ENCODE measurements at places on chromosomes 4 and X.

GRCh38 chr4:109232681-109233080 is 69.8 kb downstream of the COL25A1 start:
- DNase-seq, result no peak

DNA sequence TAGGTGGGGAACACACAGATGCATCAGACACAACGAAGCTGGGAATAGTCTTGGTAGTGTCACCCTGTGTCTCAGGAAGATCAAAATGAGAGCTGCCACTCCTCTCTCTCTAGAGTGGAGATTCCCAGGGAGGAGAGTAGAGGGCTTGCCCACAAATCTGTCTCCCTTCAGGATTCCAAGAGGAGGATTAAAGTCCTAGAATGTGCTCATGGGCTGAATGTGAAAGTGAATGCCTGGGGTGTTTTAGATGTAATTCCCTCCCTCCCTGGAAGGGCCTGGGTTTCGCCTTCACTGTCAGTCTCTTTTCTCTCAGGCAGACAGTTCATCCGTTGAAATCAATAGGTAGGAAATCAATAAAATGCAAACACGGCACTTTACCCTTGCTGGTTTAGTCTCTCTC is 282.6 kb upstream of the PPARGC1A start:
- no peak for DNase-seq

GRCh38 chrX:96474029-96474740 is 210.5 kb upstream of the DIAPH2 start:
- DNase-seq, result no peak

DNA sequence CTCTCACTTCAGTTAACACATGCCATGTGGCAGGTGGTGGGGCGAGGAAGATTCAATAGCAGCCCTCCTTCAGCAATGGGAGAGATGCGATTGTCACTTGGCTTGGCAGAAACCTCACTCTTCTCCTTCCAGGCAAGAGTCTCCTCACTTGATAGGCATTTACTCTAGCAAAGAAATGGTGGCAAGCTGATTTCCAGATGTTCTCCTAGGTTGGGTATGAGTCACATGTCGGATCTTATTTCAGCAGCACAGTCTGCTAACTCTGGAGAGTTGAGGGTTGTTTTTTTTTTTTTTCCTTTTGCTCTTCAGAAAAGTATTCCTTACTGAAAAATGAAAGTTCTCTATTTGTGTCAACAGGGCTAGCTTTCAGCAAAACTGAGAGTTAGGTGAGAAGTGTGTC is 119.5 kb upstream of the CHRDL1 start:
- no peak for DNase-seq

DNA sequence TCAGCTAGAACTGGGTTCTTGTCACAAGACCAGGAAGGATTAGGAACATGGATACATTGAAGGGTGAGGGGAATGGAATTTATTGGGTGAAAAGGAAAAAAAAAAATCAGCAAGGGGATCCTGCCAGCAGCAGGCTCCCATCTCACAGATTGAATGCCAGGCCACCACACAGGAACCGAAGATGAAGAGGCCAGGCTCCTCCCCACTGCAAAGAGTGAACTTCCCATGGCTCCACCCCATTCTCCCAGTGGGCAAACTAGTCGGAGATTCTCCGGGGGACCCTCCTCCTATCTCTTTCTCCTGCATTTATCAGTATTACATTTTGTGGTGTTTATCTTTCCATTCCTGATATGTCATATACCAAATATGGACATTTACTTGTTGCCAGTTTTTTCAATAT is 46.0 kb upstream of the MAGED1 start:
- DNase-seq, result no peak

- no peak for DNase-seq
These were observed 135.6 kb downstream of the CHIC2 start for GRCh38 chr4:53928825-53929224.

DNA sequence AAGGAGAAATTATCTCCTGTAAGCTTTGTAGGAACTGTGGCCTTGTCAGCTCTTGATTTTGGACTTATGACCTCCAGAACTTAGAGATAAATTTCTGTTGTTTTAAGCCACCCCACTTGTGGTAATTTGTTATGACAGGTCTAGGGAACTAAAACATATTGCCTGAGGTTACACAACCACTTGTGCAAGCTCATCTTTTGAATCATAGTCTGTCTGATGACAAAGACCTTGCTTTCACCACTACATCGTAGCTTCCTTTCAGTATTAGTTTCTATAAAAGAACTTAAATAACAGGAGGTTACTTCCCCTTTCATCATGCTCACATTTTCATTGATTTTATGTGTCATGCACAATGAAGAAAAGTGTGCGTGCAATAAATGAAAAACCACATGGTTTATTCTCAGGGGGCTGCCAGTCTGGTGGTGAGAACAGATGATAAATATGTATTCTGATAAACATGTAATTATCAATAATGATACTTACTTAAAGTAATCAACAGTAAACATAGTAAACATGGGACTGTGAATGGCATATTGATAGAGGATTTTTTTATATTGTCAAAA is 690.0 kb upstream of the HS3ST1 start:
- no peak for DNase-seq

GRCh38 chr4:13118633-13119032 is 365.5 kb downstream of the RAB28 start:
- no peak for DNase-seq

DNA sequence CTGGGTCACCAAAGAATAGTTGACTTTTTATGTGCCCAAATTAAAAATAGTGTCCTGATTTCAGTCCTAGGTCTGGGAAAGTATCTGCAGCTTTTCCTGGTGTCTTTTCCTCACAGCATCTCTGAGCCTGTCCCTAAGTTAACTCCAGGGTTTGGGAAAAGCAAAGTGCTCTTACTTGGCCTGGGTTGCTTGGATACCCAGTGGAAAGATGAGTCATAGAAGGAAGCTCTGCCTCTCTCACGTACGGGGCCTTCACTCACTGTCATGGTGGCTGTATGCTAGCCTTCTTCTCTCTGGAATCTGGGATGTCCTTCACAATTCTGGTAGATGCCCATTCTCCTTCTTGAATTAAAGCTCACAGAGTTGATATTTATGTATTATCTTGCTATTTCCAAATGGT is 607.3 kb downstream of the ANKRD50 start:
- no peak for DNase-seq

DNA sequence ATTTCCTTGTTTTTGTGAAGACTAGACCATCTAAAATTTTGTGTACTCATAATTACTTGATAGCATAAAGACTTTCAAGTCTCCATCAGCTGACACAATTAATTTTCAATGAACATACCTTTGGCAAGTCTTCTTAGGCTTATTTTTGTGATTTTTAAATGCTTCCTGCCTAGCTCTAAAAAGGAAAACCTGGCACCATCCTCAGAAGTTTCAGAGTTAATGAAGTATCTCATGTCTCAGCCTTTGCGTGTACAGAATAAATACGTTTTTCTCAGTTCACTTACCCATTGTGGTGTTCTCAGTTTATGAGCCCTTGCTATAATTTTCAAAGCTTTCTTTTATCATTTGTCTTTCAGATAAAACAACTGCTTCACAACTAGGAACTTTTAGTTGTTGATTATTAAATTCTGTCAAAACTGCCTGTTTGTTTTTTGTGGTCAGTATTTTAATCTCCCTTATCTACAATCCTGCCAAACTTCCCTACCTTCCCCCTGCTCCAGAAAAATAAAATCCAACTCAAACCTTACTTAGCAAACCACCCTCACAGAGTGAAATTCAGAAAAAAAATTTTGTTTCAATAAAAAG is 21.6 kb downstream of the ADD1 start:
- DNase-seq, result no peak

DNA sequence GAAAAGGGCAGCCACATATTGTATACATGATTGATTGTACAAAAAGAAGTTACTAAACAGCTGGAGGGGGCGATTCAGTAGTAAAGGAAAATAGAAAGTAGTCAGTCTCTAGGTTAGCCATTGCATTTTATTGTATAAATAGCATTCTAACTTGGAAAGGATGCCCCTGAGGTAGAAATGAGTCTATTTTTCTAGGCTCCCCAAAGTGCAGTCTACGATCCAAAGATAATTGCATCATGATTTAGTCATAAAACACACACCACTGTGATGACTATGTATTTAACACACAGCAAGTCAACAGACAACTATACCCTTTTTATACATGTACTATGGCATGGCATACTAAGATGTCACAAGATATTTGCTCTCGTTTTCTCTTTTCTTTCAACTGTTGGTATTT is 204.9 kb downstream of the APBB2 start:
- no peak for DNase-seq

GRCh38 chrX:130171446-130172126 is at the start of gene RAB33A:
RAB33A (plus strand) TSS chrX:130171962; CDS start chrX:130172063, 101 bp downstream.
- peak; percentile 37 for DNase-seq

DNA sequence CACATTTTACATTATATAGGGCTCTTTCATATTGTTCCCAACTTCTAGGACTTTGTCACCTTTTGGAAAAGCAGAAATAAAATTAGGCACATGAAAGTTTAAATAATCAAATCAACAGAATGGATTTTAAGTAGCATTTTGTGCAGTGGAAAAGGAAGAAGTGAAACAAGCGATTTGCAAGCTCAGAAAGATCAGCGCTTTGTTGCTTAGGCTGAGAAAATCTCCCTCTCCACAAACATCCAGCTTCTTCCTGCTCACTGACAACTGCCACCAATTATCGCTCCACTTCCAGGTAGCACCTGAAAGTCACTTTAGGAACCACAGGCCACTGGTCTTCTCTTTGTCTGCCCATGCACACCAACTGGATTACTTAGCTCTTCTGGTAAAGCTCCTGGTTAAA is 2.0 kb upstream of the PDK3 start:
- DNase-seq, result no peak

GRCh38 chr4:141417387-141417786 is 196.7 kb downstream of the ZNF330 start:
- no peak for DNase-seq

GRCh38 chr4:52643785-52644244 is 15.3 kb downstream of the USP46 start:
- DNase-seq, result no peak

- no peak for DNase-seq
These were observed 247.7 kb upstream of the BOD1L1 start for GRCh38 chr4:13875181-13875580.

GRCh38 chr4:39124885-39125599 is 57.3 kb upstream of the WDR19 start:
- DNase-seq, result no peak

DNA sequence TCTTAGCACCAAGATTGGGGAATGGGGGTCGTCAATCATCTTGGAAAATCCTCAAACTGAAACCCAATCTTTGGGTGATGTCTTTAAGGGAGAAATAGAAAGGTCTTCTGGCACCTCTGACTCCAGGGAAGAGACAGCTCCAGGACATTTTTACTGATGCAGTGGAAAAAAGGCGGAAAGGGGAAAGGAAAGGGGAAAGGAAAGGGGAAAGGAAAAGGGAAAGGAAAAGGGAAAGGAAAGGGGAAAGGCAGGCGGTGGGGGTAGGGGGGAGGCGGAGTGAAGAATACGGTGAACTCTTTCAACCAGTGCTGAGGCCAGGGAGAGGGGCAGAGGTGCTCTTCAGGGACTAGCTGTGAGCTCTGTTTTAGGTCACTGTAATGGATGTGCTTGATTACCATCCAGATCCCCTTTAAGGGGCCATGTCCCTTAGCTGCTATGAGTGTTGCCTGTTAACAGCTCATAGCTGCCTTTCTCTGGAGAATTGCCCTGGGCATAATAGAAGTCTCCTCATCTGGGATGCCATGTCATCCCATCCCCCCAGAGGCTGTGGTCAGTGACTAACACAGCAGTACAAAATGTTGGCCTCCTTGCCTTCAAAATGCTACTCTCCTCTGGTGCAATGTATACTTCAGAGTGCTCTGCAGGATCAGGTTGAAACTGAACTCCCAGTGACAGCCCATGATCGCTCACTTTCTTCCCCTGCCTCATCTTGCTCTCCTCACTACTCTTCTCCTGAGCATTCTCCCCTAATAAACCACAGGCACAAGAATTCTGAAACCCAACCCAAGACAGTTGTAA is 92.4 kb upstream of the AP1S2 start:
- no peak for DNase-seq

GRCh38 chr4:17437396-17437795 is 74.5 kb downstream of the QDPR start:
- no peak for DNase-seq

DNA sequence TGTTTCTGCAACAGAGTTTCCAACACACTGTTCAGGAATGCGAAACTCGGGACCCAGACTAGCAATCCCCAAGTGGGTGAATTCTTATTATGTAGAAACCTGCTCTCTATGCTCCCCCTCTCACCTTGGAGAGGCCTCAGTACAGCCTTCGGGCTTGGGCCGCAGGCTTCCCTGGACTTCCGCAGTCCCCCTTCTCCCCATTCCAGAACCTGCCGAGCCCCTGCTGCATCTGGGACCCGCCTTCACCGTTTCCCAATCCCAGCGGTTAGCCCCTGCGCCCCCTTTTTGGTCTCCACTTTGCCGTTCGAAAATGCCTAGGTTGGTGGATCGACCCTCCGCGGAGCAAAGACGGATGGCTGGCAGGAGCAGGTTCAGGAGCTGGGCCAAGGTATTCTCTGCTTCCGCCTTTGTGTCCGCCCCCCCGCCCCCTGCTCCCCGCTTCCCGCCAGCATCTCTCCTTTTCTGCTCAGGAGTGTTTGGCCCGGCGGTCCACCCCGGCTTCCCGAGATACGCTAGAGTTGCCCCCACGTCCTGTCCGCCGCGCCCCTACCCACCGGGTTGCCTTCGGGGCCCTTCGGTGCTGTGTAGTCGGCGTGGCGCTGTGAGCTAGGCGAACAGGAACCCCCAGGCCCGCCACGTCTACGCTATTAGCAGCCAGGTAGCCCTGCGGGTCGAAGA is 11.5 kb downstream of the HAND2 start:
- DNase-seq, result no peak

DNA sequence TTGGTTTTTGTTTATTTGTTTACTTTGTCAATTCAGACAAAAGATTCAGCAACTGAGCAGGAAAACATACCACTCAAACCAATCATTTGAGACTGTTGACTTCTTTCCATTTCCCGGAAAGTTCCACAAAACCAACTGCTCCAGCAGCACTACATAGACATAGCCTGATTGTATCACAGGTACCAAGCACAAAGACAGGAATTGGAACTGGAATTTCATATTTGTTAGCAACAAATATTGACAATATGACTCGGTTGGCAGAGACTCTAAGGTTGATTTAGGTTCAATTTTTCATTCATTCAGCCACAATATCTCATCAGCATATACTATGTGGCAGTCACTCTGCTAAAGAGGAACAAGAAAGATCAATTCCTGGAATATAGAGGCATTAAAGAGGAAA is 364.0 kb downstream of the ZIC3 start:
- no peak for DNase-seq

DNA sequence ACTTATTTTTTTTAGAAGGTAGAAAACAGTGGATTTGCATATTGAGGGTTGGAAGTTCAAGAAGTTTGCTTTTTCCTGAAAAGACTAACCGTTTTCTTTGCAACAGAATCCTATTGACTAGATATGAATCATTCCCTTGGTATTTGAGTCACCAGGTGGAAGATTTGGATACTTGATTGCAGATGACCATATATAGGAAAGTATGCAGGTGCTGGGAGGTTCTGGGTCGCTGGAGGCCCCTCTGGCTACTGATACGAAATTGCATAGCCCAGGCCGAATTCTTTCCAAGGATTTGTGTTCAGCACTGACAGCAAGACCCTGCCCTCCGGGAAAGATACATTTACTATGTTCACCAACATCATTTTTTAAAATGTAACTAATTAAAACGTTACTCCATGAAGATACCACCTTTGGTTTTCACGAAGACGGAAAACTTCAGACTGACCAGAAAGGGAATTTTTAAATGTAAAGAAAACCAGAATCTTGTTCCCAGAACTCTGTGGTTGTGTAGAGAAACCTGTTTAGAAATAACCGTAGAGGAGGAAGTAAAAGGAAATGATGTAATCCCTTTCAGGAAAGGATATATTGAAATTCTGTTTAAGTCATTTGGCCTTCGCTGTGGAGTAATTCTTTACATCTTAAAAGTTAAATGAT is 946 bp downstream of the ANXA3 start:
- DNase-seq, result no peak

All from activated CD4-positive, alpha-beta T cell treated with anti-CD3 and anti-CD28 coated beads, Interleukin-2, amount 50 U/mL, for 1 hour (primary cell).